Activated CD4-positive, alpha-beta memory T cell treated with anti-CD3 and anti-CD28 coated beads, Interleukin-2, amount 10 ng/mL, durations not matched to agents 7 days and 5 days (primary cell): ENCODE measurements at places on chromosomes 1 and 21.

DNA sequence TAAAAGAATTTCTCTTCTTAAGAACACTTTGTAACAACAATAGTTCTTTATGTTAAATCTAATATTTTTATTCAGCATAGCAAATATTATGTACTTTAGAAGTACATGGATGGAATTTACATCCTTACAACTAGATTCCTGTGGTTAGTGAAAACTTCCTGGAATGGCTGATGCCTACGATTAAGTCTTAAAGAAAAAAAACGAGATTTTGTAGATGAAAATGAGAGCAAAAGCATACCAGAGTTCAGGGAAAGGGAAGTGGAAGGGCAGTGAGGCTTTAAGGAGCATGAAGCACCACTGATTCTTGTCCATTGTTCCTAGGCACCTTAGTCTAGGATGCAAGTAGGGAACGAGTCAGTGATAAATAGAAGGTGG is 26.7 kb downstream of the CFH start:
- DNase-seq = no peak

GRCh38 chr1:20710469-20711284 is 7.1 kb downstream of the KIF17 start:
- DNase-seq = no peak

GRCh38 chr1:28428990-28429520 is 59.5 kb downstream of the PHACTR4 start:
- no peak for DNase-seq

GRCh38 chr1:43251024-43251423 is 18.8 kb upstream of the TMEM125 start:
- DNase-seq = no peak

GRCh38 chr21:31879241-31879650 is 6.4 kb downstream of the HUNK start:
- DNase-seq = no peak

GRCh38 chr1:9250411-9251381 is 16.1 kb downstream of the H6PD start:
- DNase-seq = no peak

GRCh38 chr1:12383786-12384185 is 154.0 kb downstream of the VPS13D start:
- DNase-seq = no peak

GRCh38 chr1:248779350-248779749 is 23.8 kb upstream of the LYPD8 start:
- no peak for DNase-seq

GRCh38 chr1:79005945-79006344 is 585 bp downstream of the ADGRL4 start:
- no peak for DNase-seq

GRCh38 chr1:96362623-96363022 is 359.0 kb upstream of the PTBP2 start:
- DNase-seq = no peak

DNA sequence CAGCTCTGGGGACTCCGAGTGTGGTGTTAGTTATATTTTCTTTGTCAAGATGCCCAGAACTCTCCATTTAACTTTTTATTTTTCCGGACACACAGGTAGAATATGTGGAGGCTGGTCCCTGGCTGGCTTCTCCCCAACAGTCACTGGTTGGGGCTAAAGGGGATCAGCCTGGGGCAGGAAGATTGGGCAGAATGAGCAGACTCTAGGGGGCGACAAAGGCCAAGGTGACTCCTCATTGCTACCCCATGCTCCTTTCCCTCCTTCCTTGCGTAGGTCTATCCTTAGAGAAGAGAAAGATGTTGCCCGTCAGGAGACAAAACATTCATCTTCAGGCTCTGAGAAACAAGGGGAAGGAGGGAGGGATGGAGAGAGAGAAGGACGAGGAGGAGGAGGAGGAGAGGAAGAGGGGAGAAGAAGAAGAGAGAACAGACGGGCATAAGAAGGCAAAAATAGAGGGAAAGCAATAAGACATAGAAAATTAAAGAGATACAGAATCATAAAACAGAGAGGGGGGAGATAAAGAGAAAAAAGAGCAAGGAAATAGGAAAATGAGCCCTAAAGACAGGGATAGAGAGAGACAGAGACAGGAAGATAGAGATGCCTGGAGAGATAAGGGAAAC is 89.9 kb downstream of the FOXD2 start:
- DNase-seq = no peak

GRCh38 chr1:9289711-9290485 is 2.8 kb upstream of the SPSB1 start:
- DNase-seq = no peak

DNA sequence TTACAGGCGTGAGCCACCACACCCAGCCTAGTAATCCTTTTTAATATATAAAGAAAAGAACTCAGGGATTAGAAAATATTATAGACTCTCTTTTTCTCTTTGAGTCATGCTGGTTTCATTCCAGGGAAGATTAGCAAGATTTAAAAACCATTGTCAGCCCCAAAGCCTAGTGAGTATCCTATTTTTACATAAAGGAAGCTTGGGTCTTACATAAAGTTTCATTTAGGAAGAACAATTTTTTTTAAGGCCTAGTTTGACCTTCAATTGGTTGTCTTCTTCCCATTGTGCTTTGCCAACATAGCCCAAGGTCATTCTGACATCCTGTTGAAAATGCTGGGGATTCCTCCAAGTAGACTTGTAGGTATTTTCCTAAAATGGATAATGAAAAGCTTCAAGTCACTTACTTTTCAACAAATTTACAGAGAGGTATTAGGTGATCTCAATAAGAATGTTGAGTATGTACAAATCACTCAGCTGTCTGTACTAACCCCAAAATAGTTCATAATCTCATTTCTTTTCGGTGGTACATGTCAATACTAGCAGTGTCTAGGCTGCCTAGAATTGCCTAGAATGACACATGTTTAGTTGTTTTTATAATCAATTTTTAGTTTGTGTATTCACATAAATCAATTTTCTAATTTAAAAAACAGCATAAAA is 4.3 kb upstream of the KIF14 start:
- no peak for DNase-seq

DNA sequence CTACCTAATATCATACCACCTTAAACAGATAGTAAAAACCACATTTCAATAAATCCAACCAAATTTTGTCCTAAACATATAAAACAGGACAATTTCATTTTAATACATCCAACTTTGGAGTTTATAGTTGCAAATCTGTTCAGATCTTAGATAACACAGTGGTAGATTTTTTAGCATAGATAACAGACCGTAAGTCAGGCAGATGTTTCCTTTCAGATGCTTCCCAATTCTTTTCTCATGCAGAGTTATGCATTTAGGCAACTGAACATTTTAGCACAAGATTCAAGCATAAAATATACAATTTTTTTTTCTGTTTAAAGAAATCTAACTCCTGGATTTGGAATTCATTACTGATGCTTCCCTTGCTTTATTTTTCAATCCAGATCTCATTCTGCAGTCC is 156.5 kb upstream of the ZNHIT6 start:
- no peak for DNase-seq
